Naive thymus-derived CD8-positive, alpha-beta T cell (primary cell): ENCODE measurements at places on chromosomes 4 and X. TPM values are rescaled to one million over a fixed set of nuclear protein-coding genes. Genes with fewer than 3 reads are reported as not detected.

SMAD1 gene
- 0.34 TPM for polyA plus RNA-seq

SUPT20HL1 gene
- not detected for polyA plus RNA-seq

PGAM4 gene
- polyA plus RNA-seq: not detected

ADAM29 gene
- not detected for polyA plus RNA-seq

TSPYL2 gene
- 12.7 TPM for polyA plus RNA-seq

BDH2 gene
- 29.1 TPM for polyA plus RNA-seq

CENPVL1 gene
- not detected for polyA plus RNA-seq

F8A1 gene
- polyA plus RNA-seq: 111 TPM

PPEF1 gene
- not detected for polyA plus RNA-seq

PABPC1L2B gene
- not detected for polyA plus RNA-seq

PTTG2 gene
- not detected for polyA plus RNA-seq

ZFX gene
- 32.4 TPM for polyA plus RNA-seq

LDB2 gene
- not detected for polyA plus RNA-seq

SPIN3 gene
- polyA plus RNA-seq: 4.1 TPM

PF4V1 gene
- polyA plus RNA-seq: not detected

PCDH7 gene
- not detected for polyA plus RNA-seq

NOX1 gene
- not detected for polyA plus RNA-seq

CFI gene
- not detected for polyA plus RNA-seq

FAM53A gene
- 1.2 TPM for polyA plus RNA-seq

BMPR1B gene
- not detected for polyA plus RNA-seq

HSFX4 gene
- polyA plus RNA-seq: not detected

CSAG2 gene
- polyA plus RNA-seq: not detected

RTL3 gene
- not detected for polyA plus RNA-seq

MAGEB17 gene
- polyA plus RNA-seq: not detected

METAP1 gene
- 23.8 TPM for polyA plus RNA-seq

SERTM2 gene
- polyA plus RNA-seq: not detected

SPANXA1 gene
- polyA plus RNA-seq: not detected
